A375 (cell line): ENCODE measurements at places on chromosomes 2 and 18. TPM values are rescaled to one million over a fixed set of nuclear protein-coding genes. Genes with fewer than 3 reads are reported as not detected.

TMEM37 gene
- not detected in 2 replicates for total RNA-seq

ALS2 gene
- 13.3 and 16.8 TPM in 2 replicates for total RNA-seq

SLC16A14 gene
- not detected in 2 replicates for total RNA-seq

PKDCC gene
- total RNA-seq = 3.2 and 3.8 TPM in 2 replicates

SLC9A4 gene
- total RNA-seq = not detected in 2 replicates

MAP3K19 gene
- total RNA-seq = not detected in 2 replicates

COLEC12 gene
- total RNA-seq = 1.9 and 2.4 TPM in 2 replicates

IL36RN gene
- total RNA-seq = not detected in 2 replicates

FHOD3 gene
- total RNA-seq = 10.5 and 12.1 TPM in 2 replicates

DAPL1 gene
- total RNA-seq = not detected in 2 replicates

MAP4K4 gene
- total RNA-seq = 78.9 and 80.2 TPM in 2 replicates

ERICH2 gene
- not detected in 2 replicates for total RNA-seq

AGAP1 gene
- total RNA-seq = 10.6 and 12.6 TPM in 2 replicates
